ENCODE measurements at places on chromosomes 5 and 9. TPM values are rescaled to one million over a fixed set of nuclear protein-coding genes. Genes with fewer than 3 reads are reported as not detected.
A peak's percentile ranks its signal among the peaks of the same experiment; 100 is the strongest.

HAVCR2 gene
- total RNA-seq: 0.17 TPM

DNA sequence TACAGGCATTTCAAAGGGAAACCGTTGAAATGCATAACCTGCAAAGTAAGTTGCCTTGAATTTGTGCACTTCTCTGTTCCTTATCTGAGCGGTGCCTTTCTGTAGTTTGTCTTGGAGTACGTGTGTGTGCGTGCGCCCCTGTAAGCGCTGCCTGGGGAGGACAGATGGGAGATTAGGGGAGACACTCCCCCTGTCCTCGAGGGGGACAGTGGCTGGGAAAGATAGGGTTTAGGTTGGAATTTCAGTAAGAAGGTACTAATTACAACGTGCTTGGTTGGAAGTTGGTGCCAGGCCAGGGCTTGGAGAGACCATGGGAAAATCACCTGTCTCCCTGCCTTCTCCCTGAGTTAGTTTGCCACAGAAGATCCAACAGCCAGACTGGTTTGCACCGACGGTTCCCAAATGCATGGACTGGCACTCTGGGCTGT is 73.2 kb downstream of the PIK3R1 start:
- no peak for DNase-seq

DNA sequence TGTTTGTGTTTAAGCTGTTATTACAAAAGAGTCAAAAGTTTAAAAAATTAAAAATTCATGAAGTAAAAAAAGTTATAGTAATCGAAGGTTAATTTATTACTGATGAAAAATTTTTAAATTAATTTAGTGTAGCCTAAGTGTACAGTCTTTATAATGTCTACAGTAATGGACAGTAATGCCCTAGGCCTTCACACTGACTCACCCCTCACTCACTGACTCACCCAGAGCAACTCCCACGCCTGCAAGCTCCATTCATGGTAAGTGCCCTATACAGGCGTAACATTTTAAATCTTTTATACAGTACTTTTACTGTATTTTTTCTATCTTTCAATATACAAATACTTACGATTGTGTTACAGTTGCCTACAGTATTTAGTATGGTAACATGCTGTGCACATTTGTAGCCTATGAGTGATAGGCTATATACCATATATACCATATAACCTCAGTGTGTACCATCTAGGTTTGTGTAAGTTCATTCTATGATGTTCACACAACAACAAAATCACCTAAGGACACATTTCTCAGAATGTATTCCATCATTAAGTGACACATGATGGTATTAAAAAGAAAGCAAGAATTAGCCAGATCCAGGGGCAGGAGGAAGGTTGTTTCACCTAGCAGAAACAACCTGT is 40.1 kb downstream of the DCAF10 start:
- DNase-seq: peak; percentile 80

CCL27 gene
- not detected for total RNA-seq

- DNase-seq: no peak
These were observed 14.4 kb upstream of the DCAF12 start for GRCh38 chr9:34140853-34141252.

- DNase-seq: no peak
These were observed 57.0 kb upstream of the BOD1 start for GRCh38 chr5:173673295-173674101.

RALGPS1 gene
- 1.1 TPM for total RNA-seq

GRCh38 chr9:96022445-96023051 is 147.1 kb downstream of the ERCC6L2 start:
- no peak for DNase-seq

SPATA31C1 gene
- not detected for total RNA-seq

GRCh38 chr5:176652136-176652535 is 4.9 kb downstream of the TSPAN17 start:
- no peak for DNase-seq

DNA sequence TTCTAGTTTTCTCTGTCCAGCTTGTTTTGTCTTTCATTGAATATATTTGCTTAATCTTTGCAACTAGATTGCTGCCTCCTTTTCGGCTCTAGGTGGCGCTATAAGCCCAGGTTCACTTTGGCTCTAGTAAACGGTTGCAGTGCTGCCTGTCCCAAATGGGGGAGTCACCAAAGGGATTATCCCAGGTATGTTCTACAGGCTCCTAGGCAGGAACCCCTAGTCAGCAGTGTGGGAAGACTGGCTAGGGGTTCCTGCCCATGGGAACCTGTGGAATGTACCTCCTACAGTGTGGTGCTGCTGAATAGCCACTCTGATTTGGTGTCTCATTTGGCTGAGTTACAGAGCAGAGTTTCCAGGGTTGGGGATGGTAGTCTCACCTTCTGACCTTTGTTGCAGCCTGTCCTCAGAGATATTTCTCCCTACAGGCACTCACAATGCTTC is 85.2 kb downstream of the ARSB start:
- DNase-seq: peak; percentile 44

OR13C4 gene
- total RNA-seq: not detected

INSL4 gene
- not detected for total RNA-seq

DNA sequence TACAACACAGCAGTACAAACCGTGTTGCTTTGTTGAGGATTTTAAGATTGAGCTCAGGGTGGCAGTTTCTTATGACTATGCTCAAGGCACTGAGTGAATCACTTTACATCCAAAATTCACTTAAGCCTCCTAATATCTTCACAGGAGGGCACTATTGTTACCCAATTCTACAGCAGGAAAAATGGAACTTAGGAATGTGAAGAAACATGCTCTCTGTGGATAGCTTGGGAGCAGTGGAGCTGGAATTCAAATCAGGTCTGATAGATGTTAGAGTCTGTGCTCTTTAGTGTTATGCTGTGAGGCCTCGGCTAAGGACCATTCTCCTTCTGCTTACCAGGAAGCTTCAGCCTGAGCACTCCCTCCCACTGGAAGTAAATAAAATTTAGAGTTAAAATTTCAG is 18.7 kb upstream of the HMHB1 start:
- DNase-seq: no peak

- DNase-seq: peak; percentile 46
These were observed 664.2 kb upstream of the ZNF608 start for GRCh38 chr5:125410537-125411070.

HACD4 gene
- total RNA-seq: 0.67 TPM

DNA sequence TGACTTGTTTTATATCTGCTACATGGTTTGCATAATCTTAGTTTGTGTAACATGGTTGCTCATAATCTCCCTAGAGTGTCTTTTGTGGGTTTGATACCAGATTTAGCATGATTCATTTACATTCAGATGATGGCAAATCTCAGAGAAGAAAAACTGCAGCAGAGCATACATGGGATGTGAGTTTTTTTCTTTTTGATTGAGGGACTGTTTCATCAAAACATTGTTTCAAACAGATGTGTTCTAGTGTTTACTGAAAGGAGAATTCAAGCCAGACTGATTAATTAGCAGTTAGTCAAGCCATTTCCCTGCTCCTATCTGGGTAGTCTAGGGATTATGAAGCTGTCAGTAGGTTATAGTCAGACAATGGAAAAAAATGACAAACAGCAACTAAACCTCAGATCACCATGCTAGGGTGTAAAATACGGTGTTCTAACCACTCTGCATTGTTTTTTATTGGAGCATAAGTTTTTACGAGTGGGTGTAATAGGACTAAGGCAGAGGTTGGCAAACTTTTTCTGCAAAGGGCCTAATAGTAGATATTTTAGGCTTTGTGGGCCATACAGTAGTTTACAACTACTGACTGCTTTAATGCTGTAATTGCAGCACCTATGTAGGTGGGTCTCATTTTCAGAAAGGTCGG is 10.5 kb upstream of the GDNF start:
- peak; percentile 49 for DNase-seq

FAT2 gene
- total RNA-seq: 137 TPM

GRCh38 chr9:4296217-4296616 is 3.7 kb downstream of the GLIS3 start:
- DNase-seq: no peak
